ENCODE measurements at places on chromosomes 1 and 21.

DNA sequence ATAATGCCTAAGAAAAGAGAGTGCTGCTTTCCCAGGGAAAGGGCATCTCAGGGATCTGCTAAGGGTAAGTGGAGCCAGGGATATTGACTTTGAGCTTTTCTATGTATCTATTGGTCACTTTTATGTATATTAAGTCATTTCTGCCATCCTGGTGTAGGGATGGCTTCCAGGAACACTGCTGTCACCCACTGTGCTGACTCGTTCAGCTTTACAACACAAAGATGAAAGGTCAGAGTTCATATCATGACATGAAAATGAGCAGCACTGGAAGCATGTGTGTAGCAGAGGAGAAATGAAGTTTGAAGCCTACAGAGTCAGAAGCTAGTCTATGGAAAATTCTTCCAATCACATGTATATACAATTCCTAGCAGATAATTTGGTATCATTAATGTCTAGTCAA lies 37.1 kb upstream of the RGS8 start:
- no peak for DNase-seq

DNA sequence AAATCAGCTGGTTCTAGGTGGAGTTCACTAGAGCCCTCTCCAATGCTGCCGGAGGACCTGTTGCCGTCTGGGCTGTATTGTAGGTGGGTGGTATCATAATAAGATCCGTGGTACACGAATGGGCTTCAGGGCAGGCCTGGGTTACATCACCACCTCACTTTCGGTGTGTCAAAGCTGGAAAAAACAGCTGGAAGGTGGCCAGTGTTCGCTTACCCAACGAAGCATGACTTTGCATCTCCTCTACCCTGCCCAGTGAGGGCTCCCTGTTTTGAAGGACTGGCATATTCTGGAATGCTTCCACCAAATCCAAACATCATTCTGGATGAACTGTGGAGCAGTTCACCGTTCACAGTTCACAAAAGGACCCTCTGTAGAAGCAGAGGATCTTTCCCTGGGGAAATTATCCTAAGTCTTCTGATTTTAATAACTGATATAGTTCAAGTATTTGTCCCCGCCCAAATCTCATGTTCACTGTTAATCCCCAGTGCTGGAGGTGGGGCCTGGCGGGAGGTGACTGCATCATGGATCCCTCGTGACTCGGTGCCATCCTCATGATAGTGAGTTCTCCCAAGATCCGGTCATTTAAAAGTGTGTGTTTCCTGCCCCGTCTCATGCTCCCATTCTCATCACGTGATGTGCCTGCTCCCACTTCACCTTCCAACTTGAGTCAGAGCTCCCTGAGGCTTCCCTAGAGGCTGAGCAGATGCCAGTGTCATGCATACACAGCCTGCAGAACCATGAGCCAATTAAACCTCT lies 429.0 kb downstream of the KIF26B start:
- no peak for DNase-seq

DNA sequence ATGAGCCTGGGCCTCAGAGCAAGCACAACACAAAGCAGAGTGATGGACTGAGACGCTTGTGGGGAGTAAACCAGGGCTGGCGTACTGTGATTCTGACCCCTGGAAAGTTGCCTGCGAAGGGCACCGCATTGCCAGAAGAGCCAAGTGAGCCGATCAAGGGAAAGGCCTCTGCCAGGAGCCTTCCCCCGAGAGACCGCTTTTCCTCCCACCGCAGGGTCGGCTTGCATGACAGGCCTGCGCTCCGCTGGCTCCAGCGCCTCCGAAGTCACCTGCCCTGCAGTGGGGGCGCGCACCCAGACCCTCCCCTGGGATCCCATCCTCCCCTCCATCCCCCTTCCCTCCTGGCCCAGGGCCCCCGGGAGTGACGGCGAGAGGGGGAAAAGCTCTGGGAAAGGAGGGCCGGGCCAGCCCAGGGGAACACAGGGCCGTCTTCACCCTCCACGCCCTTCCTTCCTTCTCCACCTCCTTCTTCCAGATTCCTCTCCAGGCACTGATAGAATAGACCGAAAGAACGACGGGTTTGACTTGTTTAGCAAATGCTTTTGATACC lies 165.0 kb downstream of the TRIM33 start:
- DNase-seq = no peak

DNA sequence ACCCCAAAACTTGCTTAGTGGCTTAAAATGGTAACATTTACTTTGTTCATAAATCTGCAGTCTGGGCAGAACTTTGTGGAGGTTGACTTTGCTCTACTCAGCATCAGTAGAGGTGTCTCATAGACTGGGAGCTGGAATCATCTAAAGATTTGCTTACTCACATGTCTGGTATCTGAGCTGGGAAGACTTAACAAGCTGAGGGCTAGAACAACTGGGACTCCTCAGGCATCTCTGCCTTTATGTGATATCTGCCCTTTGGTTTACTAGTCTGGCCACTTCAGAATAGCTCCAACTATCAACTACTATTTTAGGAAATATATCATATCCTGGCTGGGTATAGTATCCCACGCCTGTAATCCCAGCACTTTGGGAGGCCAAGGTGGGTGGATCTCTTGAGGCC lies 82.5 kb downstream of the C4BPA start:
- DNase-seq = peak; percentile 20

DNA sequence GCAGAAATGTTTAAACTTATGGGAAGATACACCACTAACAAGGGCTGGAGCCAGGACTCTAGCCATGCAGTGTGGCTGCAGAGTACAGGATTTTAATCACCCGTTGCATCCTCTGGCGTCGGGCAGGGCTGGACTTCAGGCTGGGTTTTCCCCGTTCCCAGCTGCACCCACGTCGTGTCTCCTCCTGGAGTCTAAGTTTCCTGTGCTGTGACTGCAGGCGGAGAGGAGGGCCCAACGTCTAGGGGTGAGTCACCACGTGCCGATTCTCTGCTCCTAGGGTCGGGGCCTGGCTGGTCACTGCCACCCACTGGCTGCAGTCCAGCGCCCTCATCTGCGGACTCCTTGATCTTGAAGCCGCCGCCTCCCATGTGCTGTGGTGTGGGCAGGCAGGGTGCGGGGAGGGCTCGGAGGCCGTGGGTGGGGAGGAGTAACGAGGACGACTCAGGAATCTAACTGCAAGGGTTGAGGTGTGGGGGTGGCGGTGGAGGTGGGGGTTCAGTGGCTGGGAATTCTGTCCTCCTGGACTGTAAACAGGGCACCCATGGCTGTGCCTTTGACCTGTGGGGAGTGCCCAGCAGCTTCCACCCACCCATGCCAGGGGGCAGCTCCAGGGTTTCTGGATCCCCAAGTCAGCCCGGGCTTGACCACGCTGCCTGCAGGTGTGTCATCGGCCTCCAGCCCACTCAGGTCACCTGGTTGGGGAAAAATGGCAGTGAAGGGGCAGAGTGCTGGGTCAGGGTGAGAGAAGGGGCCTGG lies 77.8 kb downstream of the ALPL start:
- peak; percentile 85 for DNase-seq

DNA sequence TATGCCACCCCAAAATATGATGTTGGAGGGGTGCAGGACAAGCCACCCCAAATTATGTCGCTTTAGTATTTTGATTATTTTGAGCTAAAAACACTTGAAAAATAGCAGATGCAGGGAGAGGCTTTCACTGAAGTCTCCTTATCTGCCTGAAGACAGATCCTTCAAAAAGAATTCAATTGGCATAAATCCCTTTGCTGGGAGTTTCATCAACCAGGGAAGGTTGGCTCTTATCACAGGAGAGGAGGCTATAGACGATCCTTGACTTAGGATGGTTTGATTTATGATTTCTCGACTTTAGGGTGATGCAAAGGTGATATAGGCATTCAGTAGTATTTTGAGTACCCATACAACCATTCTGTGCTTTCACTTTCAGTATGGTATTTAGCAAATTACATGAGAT lies 97.8 kb upstream of the CAMK1G start:
- no peak for DNase-seq

DNA sequence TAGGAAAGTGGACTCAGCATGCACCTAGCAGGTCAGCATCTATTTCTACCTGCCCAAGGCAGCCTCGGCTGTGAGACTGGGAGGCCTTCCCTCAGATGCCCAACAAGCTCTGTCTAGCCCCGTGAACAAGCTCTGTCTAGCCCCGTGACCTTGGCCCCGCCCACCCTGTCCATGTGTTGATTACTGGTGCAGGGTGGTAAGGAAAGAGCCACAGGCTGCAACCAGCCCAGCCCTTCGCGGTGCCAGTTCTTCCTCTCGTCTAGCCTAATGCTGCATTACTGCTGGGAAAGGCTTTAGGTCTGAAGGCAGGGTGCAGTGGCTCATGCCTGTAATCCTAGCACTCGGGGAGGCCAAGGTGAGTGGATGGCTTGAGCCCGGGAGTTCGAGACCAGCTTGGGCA lies 2.2 kb downstream of the GPR153 start:
- peak; percentile 81 for DNase-seq

GRCh38 chr1:3455670-3456448 lies 1.4 kb downstream of the ARHGEF16 start:
- DNase-seq = no peak

DNA sequence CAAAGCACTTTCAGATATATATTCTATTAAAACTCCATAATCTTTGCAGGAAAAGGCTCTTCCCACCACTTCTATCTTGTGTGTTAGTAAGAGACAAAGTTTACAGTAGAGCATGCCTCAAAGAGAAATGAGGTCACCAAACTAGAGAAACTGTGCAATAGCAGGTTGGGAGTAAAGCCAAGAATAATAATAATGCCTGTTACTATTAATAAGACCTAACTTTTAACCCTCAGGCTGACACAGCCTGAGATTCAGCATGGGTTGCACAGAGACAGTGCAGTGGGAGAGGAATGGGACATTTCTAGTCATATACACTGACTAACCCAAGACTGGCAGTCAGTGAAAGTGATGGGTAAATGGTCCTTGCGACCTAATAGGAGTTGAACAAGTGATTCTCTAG lies 320.2 kb upstream of the NFIA start:
- DNase-seq = peak; percentile 22

DNA sequence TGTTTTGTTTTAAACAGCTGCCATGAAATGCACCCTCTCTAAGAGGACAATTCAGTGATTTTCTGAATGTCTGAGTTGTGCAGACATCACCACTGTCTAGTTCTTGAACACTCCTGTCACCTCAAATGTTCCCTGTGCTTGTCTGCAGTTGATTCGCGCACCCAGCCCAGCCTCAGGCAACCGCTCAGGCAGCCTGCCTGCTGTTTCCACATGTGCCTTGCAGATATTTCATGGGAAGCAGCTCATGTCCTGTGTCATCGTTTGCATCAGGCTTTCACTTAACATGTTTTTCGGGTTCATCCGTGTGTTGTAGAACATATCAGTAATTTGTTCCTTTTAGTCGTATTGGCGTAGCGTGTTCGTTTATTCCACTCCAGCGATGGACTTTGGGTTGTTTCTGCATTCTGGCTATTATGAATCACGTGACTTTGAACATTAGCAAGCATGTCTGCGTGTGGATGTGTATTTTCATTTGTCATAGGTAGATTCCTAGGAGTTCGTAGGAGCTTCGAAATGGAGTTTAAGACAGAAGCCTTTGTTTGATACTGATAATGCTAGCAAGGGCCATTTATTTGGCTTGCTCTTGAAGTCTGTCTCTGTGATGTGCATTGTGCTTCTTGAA lies 12.1 kb downstream of the ADARB1 start:
- DNase-seq = no peak

GRCh38 chr1:26771285-26771642 lies 16.5 kb upstream of the PIGV start:
- DNase-seq = no peak

- no peak for DNase-seq
Observed at GRCh38 chr1:26038477-26038876, 7.4 kb downstream of the SLC30A2 start.

- DNase-seq = no peak
Observed at GRCh38 chr1:230301322-230301721, 124.8 kb downstream of the PGBD5 start.

DNA sequence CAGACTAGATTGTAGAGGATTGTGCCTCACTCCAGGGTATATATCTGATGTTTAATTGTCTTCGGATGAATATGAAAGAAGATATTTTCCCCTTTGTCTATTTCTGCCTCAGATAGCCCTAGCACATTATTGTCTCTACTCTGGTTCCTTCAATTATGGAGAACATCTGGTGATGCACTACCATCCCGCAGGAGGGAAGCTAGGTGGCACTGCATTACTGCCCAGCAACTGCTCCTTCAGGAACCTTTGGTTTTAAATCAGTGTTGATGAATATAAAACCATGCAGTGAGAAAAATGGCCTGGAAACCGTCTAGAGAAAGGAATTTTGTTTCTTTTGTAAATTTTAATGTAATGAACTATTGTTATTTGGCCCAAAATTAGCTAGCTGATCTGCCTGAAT lies 68.5 kb downstream of the GPR88 start:
- DNase-seq = peak; percentile 51

DNA sequence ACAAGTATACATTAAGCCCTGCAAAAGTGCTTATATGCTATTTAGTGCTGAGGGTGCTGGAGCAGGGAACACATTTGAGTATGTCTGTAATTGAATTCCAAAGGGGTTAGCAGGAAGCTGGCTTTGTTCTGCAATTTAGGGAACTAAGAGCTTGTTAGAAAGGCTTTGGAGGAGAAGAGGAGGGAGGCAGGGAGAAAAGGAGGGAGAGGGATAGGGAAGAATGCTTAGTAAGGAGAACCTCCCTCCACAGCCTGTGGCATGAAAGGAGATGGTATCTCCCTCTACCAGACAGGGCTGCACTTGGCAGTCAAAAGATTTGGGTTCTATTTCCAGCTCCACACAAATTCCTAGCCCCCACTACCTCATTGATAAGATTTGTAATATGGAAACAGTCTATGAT lies 217.8 kb downstream of the DAB1 start:
- no peak for DNase-seq

DNA sequence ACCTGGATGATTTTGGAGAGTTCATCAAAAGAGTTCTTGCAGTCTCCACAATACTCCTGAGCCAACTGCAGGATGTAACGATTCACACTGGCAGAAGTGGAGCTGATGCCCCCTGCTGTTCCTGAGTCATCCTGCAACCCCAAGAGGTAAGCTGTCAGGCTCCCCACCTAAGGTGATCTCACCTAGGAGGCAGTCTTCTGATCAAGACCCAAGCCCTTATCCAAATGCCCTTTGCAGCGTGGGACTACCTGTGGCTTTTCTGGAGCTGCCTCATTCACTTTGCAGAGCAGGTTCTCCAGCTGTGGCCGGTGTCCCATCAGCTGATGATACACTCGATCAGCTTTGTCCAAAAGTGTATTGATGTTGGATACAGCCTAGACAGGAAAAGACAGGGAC lies 96.4 kb downstream of the UBR4 start:
- DNase-seq = peak; percentile 50

DNA sequence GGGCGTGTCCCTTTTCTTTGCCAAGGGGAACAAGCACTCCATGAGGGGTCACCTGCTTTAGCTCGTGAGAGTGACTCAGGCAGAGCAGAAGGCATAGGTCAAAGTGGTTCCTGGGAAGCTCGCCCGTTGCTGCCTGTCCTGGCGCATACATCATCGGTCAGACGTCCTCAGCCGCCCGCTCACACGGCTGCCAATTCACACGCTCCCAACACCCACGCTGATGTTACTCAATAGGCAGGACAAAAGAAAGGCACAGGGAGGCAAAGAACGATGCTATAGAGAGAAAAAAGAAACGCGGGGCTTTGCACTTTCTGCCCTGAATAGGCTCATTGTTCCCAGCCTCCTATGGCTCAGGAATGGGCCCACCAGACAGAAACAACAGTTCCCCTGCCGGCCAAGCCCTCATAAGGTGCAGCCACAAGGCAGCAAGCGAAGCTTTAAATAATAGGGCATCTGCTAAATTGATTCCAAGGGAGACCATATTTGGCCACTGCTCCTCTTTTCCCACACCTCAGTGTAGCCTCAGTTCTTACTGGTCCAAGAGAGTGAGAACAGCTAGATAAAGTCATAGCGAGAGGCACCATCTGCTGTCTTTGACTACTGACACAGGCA lies 38.7 kb downstream of the VTCN1 start:
- DNase-seq = peak; percentile 97
